Sigmoid colon (tissue), 7 donors: ENCODE measurements at places on chromosomes 6 and 20. TPM values are rescaled to one million over a fixed set of nuclear protein-coding genes. Genes with fewer than 3 reads are reported as not detected.
A peak's percentile ranks its signal among the peaks of the same experiment; 100 is the strongest.

CPXM1 gene
- total RNA-seq: 1.1 TPM

DNA sequence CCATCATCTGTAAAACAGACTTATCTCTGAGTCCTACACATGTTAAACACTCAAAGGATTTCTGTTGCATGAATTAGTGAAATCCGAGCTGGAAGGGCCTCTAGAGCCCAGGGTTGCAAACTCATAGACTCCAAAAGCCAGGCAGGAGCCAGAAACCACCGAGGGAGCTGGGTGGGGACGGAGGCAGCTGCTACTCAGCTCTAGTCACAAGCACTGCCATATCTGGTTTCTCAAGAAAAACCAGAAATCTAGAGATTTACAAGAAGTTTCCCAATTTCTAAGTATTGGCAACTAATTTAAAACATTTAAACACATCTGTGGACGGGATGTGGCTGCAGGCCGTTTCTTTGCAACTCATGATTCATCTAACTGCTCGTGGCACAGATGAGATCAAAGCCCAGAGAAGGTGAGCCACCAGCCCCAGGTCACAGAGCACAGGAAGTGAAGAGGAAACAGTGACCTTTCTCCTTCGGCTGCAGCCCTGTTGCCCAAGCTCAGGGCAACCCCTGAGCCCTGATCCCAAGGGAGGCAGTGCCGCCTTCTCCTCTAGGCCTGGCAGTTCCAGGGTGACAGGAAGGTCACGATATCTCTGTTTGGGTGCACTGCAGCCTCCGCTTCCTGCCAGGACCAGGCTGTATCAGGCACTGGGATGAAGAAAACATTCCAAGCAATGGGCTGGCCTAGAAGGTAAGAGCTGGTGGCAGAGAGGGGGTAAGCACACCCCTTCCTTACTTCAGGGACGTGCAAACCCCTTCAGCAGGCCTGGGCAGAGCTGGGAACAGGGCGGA is 26.4 kb upstream of the PTGIS start:
- H3K4me1 ChIP-seq: peaks cover 6% of the 10 kb centered on the region
- H3K27ac ChIP-seq: peak overlapping the region; percentile 62
- no peaks in the 10 kb centered on the region for H3K27me3 ChIP-seq
- H3K36me3 ChIP-seq: no peaks in the 10 kb centered on the region

UQCC2 gene
- 27.5 TPM for total RNA-seq

- H3K27me3 ChIP-seq: no peaks in the 10 kb centered on the region
- H3K27ac ChIP-seq: no peak overlapping the region
- H3K36me3 ChIP-seq: no peaks in the 10 kb centered on the region
- no peaks in the 10 kb centered on the region for H3K4me1 ChIP-seq
Measured at GRCh38 chr6:64230530-64230929, 594.9 kb downstream of the PHF3 start.

GRCh38 chr6:138817799-138818198 is 21.9 kb downstream of the ECT2L start:
- no peaks in the 10 kb centered on the region for H3K27me3 ChIP-seq
- H3K36me3 ChIP-seq: no peaks in the 10 kb centered on the region
- H3K4me3 ChIP-seq: no peak overlapping the region
- no peak overlapping the region for H3K27ac ChIP-seq
- H3K4me1 ChIP-seq: no peaks in the 10 kb centered on the region

DNA sequence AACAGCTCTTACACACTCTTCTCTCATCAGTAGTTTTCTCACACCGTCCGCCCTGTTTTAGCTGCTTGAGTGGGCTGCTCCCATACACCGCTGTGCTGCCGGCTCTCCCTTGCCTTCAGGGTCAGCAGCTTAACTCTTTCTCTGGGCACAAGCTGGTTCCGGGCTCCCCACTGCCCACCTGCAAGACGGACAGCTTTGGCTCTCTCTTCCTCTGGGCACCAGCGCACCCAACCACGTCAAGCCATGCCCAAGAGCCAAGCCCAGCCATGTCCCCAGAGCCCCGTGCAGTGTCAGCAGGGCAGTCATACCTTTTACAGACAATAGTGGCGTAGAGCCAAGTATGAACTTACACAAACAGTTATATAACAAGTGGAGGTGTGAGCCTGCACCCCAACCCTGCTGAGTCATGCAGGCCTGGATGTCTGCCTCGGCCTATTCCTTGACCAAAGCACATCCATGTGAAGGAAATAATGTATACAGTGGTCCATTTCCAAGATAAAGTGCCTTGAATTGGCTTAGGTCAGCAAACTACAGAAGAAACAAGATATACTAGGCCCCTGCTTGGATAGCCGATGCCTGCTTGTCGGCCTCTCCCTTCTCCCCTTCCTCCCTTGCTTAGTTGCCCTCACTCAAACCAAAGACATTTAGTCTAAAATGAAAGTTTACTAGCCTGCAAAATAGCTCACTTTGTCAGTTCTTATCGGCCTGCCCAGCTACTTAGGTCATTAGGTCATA is 89.3 kb downstream of the JPH2 start:
- peaks cover 8% of the 10 kb centered on the region for H3K4me1 ChIP-seq
- H3K27me3 ChIP-seq: no peaks in the 10 kb centered on the region
- H3K27ac ChIP-seq: peak overlapping the region; percentile 9

GRCh38 chr6:44227148-44227793 is 3.9 kb downstream of the SLC29A1 start:
- H3K4me3 ChIP-seq: peak overlapping the region; percentile 39
- DNase-seq: peak; percentile 64
- H3K27me3 ChIP-seq: no peaks in the 10 kb centered on the region
- H3K4me1 ChIP-seq: peaks cover 96% of the 10 kb centered on the region
- peaks cover 25% of the 10 kb centered on the region for H3K36me3 ChIP-seq
